ENCODE measurements at places on chromosomes 13 and 19.

DNA sequence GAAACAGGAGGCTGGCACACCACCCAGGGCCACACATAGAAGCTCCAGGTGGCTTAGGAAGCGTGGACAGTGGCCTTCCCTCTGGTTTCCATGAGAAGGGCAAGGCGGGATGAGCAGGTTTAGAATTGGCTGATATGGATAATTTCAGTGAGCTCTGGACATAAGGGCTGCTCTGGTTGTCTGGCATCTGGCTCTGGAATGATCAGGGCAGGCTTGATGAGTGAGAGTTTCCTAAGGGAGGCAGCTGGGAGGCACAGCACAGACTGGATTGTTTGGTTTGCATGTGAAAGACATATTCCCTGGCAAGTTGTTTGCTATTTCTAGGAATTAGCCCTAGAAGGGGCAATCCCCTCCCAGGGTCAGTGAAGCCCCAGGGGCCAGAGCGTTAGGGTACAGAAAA, 129.5 kb downstream of the ATP8A2 start:
- no peak for DNase-seq

- no peak for DNase-seq
These were observed 446.4 kb downstream of the COG6 start for GRCh38 chr13:40101708-40102359.

DNA sequence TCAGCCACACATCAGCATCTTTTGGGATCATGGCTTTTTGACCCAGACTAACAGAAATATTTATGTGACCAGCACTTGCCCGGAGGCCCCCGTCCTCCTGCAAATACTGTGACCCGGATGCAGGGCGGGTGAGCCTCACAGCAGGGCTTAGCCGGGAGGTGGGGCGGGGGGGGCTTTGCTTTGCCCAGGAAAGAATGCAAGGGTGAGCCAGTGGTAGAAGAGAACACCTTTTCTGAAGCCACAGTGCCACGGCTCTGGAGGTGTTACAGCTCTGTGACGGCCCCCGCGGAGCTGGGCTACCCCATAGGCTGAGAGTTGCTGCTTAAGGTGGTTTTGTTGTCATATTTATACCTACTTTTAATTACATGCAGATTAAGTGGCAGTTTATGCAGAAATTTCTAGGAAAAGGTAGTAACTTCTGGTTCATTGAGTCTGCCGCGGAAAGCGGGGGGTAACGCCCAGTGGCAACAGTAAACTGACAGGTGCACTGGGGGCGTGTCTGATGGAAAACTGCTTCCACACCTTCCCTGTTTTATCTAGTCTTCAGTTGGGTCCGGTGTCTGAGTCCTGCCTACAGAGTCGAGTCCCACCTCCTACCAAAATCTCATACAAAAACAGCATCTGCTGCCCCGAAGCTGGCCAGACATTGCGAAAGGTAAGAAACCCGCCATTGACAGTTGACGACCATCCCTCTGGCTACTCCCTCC, 187.9 kb downstream of the TEX29 start:
- DNase-seq, result no peak

DNA sequence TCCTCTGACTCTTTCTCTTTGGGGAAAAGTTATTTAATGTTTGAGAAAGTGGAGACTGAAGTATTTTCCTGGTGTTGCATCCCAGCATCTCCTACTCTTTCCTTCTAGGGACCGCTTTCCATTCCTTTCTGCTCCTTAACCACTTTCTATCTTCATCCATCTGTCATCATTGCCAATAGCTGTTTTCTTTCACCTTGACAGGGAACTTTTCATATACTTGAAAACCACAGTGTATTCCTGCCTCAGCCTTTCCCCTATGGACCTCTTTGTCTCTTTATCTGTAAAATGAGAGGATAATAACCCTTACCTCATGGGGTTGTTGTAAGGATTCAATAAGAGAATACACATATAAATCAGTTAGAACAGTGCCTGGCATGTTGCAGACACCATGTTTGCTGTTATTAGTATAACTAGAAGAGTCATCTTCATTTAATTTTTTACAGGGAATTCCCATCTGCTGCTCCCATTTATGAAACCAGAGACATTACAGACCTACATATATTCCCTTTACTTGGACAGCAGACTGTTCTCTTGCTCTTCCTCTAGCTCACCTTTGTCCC, 31.8 kb downstream of the LCP1 start:
- no peak for DNase-seq

GRCh38 chr19:11397089-11397610, 13.0 kb upstream of the EPOR start:
- no peak for DNase-seq

GRCh38 chr19:19459073-19459472, 53.6 kb downstream of the GATAD2A start:
- DNase-seq, result no peak

- no peak for DNase-seq
These were observed 5.5 kb downstream of the RAB11B start for GRCh38 chr19:8395621-8396082.

DNA sequence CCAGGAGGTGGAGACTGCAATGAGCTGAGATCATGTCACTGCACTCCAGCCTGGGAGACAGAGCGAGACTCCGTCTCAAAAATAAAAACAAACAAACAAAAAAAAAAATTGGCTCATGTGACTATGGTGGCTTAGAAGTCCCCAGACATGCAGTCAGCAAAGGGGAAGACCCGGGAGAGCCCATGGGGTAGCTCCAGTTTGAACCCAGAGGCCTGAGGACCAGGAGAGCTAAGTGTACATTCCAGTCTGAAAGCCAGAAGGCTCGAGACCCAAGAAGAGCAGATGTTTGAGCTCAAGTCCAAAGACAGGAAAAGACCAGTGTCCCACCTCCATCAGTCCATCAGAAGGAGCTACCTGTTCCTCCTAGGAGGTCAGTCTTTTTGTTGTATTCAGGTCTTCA, 175.2 kb downstream of the TSHZ3 start:
- DNase-seq, result no peak

DNA sequence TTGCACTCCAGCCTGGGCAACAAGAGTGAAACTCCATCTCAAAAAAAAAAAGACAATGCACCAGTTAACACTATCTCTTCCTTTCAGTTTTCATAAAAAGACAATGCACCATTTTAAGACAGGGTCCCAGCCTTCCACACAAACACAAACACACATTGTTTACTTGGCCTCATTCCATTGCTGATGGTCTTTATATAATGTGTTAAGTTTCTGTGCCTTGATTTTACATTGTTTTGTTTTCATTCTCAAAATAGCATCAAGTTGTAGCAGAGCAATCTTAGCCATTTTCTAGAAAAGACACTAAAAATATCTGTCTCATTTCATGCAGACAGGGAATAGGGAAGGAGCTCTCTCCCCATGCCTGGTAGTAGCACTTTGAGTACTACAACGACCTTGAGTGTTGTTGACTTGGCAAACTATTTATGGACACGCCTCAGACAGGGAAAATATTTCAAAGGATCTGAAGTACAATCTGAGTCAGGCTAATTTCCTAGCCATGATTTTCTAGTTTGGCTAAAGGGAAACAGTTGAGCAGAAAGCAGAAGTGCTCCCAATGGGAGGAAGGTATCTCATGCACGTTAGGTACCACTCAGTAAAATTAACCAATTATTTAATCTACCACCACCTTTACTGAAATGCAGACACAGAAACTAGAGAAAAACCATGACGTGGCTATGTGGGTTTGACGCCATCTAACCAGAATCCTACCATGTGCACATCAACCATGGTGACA, 120.6 kb downstream of the ABCC4 start:
- DNase-seq, result no peak

- no peak for DNase-seq
These were observed 19.1 kb upstream of the KLF12 start for GRCh38 chr13:74153316-74153715.

- no peak for DNase-seq
These were observed 118.7 kb downstream of the ATP11A start for GRCh38 chr13:112808377-112809140.

- DNase-seq, result no peak
These were observed 74.2 kb downstream of the COL4A1 start for GRCh38 chr13:110232756-110233155.

DNA sequence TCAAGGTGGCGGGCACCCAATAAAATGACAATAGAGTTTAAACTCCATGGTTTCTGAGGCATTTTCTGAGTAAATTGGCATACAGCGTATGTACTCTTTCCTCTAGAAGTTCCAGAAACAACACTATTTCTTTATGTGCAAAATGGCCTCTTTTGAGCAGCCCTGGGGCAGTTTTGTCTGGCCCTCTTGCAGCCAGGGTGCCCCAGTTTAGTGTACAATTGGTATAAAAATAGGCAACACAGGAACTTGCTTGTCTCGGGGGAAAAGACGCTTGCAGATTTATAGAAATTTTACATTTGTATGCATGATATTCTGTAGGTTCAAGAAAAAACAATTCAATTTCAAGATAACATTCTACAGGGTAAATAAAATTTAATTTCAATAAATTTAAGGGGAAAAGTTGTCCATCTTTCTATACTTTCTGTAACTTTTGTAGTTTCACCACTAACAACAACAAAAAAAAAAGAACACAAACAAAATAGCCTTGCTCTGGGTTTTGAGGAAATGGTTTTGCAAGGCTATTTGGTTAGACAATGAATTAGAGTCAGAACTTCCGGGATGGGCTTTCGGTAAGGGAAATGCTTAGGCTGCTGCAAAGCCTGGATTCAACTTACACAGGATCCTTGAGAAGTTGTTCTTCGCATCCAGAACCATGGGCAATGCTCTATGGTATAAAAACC, 45.3 kb downstream of the LRCH1 start:
- DNase-seq, result no peak

DNA sequence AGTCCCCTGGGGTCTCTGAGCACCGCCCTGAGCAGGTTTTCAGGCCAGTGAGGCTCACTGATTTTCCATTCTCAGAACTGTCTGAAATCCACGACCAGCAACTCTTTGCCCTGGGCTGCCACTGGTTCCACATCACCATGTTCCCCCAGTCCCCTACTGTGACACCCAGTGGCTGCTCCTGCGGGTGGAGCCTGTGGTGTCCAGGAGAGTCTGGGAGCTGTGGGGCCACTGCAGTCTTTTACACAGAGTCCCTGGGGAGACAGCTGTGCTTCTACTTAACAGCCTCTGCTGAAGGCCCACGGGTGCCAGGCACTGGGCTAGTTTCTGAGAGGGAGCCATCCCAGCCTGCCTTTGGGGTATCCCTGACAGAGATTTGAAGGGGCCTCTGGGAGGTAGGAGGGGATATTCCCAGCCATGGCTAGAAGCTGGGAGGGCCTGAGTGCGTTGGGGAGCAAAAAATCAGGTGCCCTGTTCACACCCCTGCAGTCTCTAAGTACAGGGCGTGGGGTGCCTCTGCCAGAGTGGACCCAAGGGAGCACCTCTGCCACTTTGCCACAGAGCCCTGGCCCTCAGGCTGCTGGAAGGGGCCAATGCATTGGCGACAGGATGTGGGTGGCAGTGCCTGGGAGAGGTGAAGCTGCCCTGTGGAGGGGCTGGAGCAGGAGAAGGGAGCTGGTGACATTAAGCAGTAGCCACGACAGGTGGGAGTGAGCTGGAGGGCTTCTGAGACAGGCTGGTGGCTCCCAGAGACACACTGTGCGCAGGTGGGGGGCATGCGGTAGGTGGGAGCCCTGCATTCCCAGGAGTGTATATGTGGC, 200.2 kb upstream of the ZNF536 start:
- no peak for DNase-seq

DNA sequence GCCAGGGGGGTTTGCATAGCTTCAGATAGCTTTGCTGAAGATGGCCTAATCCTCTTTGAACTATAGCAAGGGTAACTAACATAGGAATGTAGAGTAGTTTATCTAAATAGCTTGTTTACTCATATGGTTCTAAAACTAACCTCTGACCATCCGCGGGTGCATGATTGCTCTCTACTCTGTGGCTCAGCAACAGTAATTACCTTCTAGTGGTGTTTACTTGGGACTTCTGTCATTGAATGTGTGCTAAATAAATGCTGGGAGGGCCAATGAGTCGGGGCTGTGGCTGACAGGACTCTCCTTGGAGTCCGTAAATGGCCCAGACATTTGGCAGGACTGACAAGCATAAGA, 1461.9 kb downstream of the UQCRFS1 start:
- no peak for DNase-seq

GRCh38 chr13:102394158-102395053, 7.4 kb downstream of the FGF14 start:
- peak; percentile 13 for DNase-seq

- DNase-seq, result peak; percentile 11
These were observed 10.3 kb upstream of the ZNF83 start for GRCh38 chr19:52648336-52649016.

GRCh38 chr13:60794751-60795150, 397.7 kb downstream of the TDRD3 start:
- DNase-seq, result no peak

GRCh38 chr13:79527698-79528097, 46.7 kb downstream of the NDFIP2 start:
- no peak for DNase-seq

GRCh38 chr13:44429311-44429710, 55.7 kb downstream of the SERP2 start:
- DNase-seq, result no peak

All from keratinocyte (primary cell).